DMS53 (cell line): ENCODE measurements at places on chromosomes 3 and 15.

- DNase-seq = no peak
Observed at GRCh38 chr3:18135060-18135814, 289.9 kb downstream of the SATB1 start.

DNA sequence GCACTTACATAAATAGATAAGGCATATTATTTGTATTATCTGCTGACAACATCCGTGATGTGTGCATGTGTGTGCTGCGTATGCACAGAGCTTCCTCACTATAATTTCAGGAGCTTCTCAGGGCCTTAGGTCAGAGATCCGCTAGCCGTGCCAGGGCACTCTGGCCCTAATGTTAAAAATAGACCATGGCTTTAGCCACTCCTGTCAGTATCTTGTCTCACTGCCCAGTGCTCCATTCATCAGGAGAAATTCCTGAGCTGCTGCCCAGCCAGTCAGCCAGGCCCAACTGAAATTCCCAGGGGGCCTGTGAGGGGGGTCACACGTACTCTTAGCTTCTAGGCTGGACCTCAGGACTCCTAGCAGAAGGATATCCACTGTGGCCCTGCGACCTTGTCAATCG lies 70.0 kb upstream of the ABHD2 start:
- no peak for DNase-seq

DNA sequence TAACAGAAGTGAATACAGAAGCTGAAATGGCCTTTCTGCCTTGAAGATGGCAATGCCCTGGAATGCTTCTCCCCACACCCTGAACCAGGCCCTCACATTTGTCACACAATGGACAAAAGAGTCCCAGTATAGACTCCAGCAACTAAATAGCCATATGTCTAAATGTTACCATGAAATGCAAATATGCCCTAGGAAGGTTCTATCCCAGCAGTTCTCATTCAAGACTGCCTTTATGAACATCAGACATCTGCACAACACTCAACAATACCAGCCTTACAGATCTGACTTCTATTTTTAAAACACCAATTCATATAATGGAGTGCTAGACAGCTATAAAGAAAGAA lies 7.9 kb downstream of the ITGB5 start:
- no peak for DNase-seq

GRCh38 chr3:52428151-52429005 lies 16.5 kb downstream of the SEMA3G start:
- DNase-seq = peak; percentile 64

- DNase-seq = peak; percentile 20
Observed at GRCh38 chr3:123792473-123793201, 91.5 kb downstream of the MYLK start.

GRCh38 chr3:153783106-153783505 lies 338.1 kb upstream of the ARHGEF26 start:
- DNase-seq = no peak

DNA sequence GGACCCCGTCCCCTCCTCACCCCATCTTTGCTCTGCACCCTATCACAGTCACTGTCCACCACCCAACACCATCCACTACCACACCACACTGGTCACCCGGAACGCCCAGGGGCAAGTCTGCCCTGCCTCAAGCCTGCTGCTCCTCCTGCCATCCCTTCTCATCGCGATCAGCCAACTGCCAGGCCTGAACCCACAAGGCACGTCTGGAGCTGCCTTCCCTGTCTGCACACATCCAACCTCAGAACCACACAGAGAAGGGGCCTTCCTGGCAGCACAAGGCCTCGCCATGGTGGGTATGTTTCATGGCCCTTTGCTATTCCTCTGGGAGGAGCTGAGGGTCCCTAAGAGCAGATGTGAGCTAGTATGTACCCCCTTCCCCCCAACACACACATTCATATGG lies 3.4 kb upstream of the DUSP7 start:
- no peak for DNase-seq

DNA sequence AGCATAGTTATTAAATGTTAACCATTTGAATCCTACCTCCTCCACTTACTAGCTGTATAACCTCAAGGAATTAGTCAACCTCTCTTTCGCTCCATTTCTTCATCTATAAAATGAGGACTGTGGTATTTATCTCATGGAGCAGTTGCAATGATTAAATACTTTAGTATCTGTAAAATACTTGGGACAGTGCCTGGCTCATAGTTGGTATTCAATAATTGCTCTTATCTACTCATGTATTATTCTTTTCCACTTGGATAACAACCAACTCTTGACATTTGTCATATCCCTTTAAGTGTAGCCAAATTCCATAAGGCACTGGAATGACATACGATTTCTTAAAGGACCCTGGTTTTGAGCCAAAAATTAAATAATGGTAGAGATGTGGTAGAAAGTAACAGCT lies 72.0 kb downstream of the FSIP1 start:
- no peak for DNase-seq

DNA sequence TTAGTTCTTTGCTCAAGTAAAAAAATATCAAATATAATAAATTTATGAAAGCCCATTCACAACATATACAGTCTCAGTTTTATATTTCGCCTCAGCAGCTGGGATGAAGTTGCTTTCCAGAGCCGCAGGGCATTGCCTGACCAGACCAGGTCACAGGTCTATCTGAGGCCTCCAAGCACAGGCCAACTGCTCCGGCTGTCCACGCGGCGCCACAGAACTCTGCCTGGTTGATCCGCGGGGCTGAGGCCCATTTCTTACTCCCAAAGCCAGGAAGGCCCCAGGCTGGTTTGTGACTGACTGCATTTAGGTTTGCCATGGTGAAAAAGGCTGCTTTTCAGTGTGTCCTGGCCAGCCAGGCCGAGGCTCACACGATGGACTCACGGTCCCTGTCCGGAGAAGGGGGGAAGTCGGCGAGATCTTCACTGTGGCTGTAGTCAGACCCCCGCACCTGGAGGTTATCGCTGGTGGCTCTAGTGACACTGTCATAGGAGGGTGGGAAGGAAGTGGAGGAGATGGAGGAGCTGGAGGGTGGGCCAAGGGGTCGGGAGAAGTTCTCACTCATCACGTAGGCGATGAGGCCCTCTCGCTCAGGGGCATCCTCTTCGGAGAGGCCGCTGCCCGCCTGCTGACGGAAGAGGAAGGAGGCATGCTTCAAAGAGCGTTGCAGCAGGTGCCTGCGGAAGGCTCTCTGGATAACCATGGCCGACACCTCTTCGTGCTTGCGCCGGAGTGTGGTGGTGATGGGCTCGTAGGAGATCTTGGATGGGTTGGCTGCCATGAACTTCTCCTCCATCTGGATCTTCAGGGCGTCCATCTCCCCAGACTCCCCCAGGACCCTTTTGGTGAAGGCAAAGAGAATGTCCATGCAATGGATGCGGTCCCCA lies 54.1 kb downstream of the EXOG start:
- DNase-seq = no peak

GRCh38 chr3:187319699-187320302 lies 28.3 kb upstream of the MASP1 start:
- DNase-seq = peak; percentile 82

DNA sequence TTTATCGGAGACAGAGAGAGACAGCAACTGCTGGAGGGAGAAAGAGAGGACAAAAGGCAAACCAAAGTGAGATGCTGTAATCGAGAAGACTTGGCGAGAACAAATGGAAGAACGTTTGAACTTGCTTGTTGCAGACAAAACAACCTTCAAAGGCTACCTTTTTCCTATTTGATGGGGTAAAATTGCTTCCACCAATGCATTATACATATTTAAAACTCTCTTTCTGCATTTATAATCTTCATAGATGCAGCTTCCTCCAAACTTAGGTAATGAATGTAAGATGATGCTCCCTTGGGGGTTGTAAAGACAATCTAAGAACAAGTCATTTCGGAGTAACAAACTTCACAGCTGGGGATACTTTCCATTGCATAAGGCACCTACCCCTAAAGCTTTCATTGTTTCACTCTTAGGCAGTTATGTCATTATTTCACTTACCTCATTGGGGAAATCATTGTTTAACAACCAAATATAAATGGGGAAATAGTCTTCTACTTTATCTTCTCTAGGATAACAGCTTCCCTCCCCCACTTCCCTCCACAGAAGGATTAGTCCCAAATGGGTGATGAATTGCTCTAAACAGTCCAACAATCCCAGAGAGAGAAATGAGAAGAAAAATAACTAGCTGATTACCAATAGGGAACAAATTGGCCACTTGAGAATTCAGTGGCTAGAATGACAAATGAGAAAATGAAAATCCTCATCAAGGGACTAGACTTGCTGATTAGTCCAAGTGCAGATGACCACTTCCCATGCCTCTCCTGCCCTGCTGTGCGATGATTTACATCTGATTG lies 269.8 kb upstream of the ADAMTS9 start:
- no peak for DNase-seq

DNA sequence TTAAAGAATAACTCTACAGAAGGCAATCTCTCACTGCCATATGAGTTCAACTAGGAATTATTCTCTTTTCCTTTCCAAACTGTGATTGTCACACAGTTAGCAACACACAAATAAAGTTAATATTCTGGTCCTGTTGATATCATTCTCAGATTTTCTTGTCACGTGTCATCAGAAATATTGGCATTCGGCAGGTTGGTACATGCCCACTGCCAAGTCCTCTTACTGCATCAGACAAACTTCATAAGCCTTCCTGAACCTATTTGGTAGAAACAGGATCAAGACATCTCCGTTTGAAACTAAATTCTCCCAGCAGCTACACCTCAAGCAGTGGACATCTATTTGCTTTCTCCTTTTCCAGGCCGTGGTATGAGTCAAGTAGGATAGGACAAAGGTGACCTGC lies 177.9 kb upstream of the SOX2 start:
- DNase-seq = no peak

DNA sequence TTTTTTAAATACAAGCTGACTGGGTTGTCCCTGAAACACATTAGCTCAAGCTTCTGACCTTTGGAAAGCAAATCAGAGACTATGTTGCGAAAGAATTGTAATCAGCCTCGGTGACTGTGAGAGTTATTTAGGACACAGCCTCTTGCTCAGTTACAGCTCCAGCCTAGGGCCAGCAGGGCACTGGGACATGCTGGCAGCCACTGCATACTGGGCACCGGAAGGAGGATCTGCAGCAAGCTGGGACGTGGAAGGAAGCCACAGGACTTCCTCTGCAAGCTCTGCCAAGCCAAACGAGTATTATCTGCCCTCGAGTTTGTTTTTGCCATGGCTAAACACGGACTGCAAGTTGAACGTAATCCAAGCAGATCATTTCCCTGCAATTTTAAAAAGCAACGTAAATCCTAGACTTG lies 24.4 kb upstream of the COPG1 start:
- DNase-seq = peak; percentile 54

GRCh38 chr15:101530224-101530958 lies 40.9 kb upstream of the PCSK6 start:
- peak; percentile 23 for DNase-seq

GRCh38 chr15:29102911-29103823 lies 166.5 kb downstream of the NSMCE3 start:
- no peak for DNase-seq

DNA sequence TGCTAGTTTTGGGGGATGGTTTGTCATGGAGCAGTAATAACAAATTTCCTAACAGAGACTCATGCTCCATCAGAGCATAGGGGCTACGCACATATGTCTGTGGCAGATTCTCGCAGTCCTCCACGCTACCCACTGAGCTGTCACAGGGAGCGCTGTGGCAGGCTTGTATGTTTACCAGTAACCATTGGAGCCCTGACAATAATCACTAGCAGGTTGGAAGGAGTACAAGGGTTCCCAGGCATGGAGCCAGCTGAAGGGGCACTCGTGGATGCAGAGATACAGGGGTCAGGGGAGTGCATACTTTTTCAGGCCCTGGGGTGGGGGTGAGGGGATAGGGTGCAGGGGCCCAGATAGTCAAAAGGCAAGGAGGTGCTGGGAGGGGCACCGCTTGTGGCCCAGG lies 7.9 kb upstream of the GP9 start:
- peak; percentile 28 for DNase-seq

GRCh38 chr3:183629546-183630301 lies 5.7 kb upstream of the KLHL24 start:
- peak; percentile 18 for DNase-seq

GRCh38 chr3:173708191-173708590 lies 310.6 kb downstream of the NLGN1 start:
- no peak for DNase-seq

- peak; percentile 16 for DNase-seq
Observed at GRCh38 chr3:100045696-100046095, 68.6 kb downstream of the FILIP1L start.

DNA sequence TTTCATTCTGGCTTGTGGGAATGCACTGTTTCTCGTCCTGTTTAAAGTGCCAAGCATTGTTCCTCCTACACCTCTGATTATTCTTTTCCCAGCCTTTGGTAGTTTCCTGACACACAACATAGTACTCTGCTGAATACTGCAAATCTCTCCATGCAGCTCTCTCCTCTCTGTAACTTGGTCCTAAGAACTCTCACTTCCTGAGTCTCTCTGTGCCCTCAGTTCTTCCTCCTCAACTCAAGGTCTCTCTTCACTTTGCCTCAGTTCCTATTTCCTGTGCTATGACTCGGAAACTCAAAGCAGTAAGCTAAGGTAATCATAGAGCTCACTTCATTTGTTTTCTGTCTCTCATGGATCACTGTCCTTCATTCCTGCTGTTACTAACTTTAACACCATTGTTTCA lies 113.4 kb downstream of the ZNF280D start:
- no peak for DNase-seq

GRCh38 chr3:196246612-196247308 lies 30.4 kb downstream of the SLC51A start:
- DNase-seq = no peak

DNA sequence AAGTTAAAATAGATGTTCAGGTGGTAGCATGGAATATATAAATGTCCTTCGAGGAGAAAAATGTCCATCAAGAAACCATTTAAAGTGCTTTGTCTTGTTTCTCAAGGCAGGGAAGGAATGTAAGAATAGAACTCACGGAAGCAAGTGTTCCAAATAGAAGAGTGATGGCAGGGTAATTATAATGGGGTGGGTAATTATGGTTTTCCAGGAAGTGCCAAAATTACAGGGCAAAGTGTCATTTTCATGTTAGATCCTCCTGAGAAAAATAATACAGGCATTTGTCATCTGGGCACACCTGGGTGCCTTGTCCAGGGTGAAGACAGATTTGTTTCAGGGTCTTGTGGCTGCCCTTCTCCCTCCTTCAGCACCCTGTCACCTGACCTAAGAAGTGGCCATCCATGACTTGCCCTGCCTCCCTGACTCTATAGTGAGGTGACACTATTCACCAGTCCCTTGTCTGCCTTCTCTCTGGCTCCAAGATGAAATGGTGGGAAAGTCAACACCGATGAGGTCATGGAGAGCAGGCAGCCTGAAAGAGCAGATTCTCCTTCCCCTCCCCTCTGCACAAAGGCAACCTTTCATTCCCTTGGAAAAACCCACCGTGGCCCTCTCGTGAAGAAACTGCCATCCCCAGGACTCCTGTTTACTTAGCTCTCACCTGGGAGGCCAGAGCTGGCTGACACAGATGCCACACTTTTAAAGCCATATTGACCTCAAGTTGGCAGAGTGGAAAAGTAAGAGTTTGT lies 45.1 kb upstream of the AMOTL2 start:
- DNase-seq = peak; percentile 87

- no peak for DNase-seq
Observed at GRCh38 chr3:127005864-127006500, 23.1 kb downstream of the PLXNA1 start.
